ENCODE measurements at places on chromosomes 5 and 9.

GRCh38 chr5:141402553-141403243 is at the start of gene PCDHGA9:
Gene PCDHGA9, plus strand, starts transcription at chr5:141402778. Its CDS starts 175 bp downstream, at chr5:141402953.
- DNase-seq: no peak

DNA sequence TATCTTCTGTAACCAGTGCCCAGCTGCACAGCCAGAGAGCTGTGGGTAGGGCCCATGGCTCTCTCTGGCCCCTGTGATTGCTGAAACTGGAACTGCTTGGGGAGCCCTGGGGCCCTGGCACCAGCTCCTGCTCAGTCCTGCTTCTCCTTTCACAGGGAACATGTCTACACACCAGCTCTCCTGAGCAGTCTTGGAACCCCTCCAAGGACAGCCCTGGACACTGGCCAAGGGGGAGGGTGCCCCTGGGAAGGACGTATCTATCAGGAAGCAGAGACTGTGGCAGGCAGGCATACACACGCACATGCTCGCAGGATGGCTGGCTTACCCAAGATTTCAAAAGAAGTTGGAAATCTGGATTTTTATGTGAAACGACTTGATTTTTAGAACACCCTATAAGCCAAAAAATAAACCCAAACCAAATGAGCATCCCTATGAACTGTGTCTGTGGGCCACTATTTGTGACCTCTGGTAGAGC is 8.8 kb upstream of the TRAF1 start:
- peak; percentile 80 for DNase-seq

GRCh38 chr9:6551136-6551535 is 94.4 kb downstream of the GLDC start:
- no peak for DNase-seq

DNA sequence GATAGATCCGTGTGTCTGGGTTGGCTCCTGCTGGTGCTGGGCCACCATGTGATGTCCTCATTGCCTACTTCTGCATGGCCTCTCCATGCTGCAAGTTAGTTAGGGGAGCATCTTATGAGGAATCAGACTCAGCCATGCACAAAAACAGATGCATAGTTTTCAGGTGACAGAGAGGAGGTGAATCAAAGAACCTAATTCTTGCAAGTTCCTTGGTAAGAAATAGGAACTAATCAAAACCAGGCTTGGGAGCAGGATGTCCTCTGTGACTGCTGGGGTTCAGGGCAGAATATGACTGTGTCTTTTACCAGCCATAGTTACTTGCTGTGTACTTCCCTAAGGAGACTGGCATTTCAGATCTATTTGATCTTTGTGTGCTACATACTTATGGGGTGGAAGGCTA is 61.6 kb downstream of the C9orf152 start:
- DNase-seq: no peak

DNA sequence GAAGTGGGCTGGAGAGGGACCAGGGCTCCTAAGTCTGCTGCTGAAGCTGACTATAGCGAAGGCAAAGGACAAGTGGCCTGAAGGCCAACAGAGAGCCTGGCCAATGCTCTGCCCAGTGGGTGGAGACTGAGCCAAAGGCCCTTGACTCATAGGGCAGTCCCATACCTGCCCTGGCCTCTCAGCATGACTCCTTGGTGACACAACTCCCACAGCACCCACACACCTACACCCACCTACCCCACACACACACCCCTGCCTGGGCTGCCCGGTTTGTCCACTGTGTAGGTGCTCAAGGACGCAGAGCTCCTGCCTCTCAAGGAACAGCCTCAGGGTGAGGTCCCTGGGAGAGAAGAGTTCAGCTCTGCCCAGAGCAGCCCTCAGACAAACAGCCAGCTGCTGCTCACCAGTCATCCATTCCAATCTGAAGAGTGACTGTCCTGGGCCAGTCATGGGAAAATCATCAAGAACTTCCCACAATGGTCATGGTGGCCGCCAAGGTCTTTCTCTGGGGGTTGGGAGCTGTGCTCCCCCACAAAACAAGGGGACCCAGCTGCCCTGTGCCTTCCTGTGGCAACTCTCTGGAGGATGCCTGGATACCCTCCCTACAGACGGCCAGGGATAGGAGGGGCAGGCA is 5.0 kb downstream of the TNIP1 start:
- no peak for DNase-seq

DNA sequence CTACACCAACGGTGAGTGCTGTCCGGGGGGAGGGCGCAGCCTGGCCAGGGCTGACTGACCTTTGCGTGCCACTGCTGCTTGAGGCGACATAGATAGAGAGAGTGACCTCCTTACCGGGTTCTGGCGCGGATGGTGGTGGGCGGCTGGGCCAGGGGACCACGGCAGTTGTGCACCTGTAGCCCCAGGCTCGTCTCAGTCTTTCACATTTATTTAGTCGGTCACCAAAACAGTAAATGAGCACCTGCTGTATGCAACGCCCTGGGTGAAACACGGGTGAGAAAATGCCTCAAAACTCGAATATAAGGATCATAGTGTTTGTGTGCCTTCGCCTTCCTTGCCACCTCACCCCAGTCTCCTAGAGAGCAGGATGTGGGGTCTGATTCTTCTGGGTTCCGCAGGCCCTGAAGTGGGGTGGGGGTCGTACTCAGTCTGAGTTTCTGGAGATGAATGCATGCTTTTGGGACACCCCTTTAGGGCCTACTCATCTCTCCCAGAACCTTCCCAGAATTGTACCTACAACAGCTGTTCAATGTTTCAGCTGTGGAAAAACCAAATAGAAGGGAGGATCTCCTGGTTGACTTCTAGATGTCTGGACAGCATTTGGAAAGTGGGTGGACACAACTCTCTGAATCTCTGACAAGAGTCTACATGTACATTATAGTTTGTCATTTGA is 714 bp downstream of the SEC24A start:
- DNase-seq: no peak

DNA sequence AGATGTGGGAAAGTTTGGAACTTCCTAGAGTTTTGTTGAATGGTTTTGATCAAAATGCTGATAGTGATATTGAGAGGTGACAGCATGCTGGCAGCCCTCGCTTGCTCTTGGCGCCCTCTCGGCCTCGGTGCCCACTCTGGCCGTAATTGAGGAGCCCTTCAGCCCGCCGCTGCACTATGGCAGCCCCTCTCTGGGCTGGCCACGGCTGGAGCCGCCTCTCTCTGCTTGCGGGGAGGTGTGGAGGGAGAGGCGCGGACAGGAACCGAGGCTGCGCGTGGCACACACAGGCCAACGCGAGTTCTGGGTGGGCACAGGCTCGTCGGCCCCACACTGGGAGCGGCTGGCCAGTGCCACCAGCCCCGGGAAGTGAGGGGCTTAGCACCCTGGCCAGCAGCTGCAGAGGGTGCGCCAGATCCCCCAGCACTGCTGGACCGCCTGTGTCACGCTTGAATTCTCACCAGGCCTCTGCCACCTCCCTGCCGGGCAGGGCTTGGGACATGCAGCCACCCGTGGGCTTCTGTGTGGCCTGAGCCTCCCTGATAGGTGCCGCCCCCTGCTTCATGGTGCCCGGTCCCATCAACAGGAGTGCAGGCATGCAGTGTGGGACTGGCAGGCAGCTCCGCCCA is 488.5 kb downstream of the CYLC2 start:
- no peak for DNase-seq

- DNase-seq: no peak
Measured at GRCh38 chr9:34381323-34381722, 4.6 kb upstream of the MYORG start.

DNA sequence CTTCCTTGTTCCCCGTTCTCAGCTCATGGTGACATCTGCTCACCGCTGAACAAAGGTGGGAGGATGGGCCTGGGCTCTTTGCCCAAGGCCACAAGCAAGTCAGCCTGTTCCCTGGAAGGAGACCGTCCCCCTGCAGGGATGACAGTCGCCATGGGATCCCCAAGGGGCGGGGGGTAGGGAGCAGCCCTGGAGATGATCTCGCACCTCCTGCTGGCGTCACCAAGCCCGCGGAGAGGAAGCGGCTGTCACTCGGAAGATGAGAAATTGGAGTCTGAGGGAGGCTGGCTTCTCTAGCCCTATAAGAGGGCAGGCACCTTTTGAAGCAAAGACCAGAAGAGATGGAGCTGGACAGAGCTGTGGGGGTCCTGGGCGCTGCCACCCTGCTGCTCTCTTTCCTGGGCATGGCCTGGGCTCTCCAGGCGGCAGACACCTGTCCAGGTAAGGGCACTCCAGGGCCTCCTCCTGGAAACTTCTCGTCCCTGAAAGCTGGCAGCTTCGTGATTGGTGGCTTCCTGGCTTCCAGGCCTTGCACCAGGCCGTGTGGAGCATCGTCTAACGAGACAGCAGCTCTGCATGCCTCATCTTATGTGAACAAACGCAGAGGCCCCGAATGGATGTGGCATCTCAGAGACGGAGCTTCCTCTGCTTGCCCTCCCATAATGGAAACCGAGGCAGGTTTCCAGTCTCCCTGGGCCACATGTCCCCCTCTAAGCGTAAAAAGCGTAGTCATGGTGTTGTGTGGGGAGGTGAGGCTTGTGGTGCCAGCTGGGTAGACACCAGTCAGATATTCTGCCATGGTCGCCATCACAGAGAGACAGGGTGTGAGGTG is at the start of gene FCN2:
Gene FCN2 (plus strand): TSS at position 327 of the 829 bp plus-strand sequence. CDS start 12 bp downstream, at position 339.
- no peak for DNase-seq

DNA sequence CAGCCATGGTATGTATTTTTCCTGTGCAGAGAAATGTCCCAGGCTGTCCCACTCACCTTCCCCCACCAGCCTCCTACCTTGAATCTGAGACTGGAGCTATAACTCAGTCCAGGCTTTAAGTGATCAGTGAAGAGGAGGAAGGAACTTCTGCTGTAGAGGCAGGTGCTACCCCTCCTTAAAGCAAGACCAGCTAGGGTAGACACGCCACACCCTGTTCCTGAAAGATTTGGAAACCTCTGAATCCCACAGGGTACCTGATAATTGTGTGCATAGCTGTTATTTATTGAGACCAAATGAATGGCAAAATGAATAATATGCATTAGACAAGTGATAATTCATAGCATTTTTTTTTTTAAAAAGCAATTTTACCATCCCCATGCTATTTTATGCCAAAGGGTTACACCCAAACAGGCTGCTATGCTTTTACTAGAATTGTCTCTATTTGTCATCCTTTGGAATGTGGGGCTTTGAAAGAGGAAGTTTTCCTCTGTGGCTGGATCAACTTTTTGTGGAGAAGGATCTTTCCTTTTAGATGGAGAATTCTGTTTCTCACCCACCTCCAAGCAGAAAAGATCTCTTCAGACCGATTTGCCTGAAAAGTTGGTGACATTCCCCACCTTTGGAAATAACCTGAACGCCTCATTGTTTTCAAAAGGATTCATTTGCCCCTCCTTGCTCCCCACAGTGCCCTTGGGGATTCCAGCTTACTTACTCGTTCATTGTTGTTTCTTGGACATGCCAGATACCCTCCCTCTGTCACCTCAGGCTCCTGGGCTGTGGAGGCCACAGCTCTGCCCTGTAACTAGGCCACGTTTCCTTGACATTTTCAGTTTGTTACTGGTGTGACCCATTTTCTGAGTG is 248.7 kb downstream of the NR3C1 start:
- no peak for DNase-seq

GRCh38 chr9:33431420-33431819 is 16.0 kb downstream of the AQP3 start:
- DNase-seq: no peak

- DNase-seq: no peak
Measured at GRCh38 chr9:117696154-117696553, 8.0 kb upstream of the TLR4 start.

DNA sequence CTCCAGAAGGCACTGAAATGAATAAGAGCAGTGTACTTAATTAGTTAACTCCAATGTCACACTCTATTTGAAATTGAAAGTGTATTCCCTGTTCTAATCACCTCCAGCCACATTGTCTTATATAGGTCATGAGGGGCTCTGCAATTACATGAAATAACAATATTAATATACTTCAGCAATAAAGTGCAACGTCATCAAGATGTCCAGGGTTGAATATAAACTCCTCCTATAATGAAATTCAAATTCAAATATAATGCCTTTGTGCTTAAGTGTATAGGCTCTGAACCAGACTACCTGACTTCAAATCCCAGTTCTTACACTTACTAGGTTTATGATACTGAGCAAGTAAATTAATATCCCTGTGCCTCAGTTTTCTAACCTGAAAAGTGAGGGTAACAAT is 195.6 kb upstream of the SMC2 start:
- DNase-seq: no peak

- no peak for DNase-seq
Measured at GRCh38 chr5:124060011-124060410, 548.0 kb downstream of the CSNK1G3 start.

DNA sequence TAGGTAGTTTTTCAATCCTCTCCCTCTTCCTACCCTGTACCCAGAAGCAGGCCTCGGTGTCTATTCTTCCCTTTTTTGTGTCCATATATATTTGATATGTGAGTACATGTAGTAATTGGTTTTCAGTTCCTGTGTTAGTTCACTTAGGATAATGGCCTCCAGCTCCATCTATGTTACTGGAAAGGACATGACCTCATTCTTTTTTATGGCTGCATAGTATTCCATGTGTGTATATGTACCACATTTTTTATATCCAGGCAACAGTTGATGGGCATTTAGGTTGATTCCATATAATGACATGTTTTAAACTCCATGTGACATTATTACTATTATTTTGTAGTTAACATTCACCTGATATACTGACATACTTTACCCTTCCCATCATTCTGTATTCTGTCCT is 49.1 kb downstream of the CAVIN4 start:
- no peak for DNase-seq

GRCh38 chr5:62326702-62327101 is 20.7 kb downstream of the KIF2A start:
- no peak for DNase-seq

- no peak for DNase-seq
Measured at GRCh38 chr5:118243068-118243467, 745.3 kb downstream of the DTWD2 start.

DNA sequence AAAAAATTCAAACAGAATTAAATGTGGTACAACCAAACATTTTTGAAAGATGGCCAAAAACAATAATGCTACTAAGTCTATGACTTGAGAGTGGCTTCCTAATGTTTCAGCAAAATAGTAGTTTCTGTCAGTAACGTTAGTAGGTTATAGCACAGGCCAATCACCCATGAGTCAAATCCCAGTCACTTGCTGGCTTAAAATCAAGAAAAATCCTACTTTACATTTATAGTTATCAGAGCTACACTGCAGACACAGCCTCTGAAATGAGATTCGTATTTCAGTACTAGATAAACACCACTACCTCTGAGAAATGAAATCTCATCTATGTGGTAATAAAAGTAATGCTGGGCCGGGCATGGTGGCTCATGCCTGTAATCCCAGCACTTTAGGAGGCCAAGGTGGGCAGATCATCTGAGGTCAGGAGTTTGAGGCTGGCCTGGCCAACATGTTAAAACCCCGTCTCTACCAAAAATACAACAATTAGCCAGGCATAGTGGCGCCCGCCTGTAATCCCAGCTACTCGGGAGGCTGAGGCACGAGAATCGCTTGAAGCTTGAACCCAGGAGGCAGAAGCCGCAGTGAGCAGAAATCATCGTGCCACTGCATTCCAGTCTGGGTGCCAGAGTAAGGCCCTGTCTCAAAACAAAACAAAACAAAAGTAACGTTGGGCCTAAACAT is 6.1 kb downstream of the ZDHHC21 start:
- DNase-seq: peak; percentile 23

DNA sequence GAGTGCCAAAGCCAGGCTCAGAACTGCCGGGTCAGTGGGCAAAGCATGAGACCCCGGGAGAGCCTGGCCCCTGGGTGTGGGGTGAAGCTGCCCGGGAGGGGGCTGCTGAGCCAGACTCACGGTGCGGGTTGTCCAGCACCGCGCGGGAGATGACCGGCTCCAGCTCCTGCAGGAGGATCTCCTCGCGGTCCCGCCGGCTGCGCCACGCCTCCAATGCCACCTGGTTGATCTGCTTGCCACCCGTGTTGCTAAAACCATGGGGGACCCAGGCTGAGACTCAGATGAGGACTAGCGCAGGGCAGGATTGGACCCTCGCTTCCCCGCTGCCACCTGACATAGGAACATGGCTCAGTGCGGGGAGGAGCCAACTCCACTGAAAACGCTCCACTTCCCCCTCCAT is 2.6 kb downstream of the TOR2A start:
- no peak for DNase-seq

GRCh38 chr9:121348221-121348620 is 21.8 kb downstream of the STOM start:
- DNase-seq: no peak
